Cardiac septum (tissue), 1 donor: ENCODE measurements at places on chromosomes 1 and 21. TPM values are rescaled to one million over a fixed set of nuclear protein-coding genes. Genes with fewer than 3 reads are reported as not detected.

DNA sequence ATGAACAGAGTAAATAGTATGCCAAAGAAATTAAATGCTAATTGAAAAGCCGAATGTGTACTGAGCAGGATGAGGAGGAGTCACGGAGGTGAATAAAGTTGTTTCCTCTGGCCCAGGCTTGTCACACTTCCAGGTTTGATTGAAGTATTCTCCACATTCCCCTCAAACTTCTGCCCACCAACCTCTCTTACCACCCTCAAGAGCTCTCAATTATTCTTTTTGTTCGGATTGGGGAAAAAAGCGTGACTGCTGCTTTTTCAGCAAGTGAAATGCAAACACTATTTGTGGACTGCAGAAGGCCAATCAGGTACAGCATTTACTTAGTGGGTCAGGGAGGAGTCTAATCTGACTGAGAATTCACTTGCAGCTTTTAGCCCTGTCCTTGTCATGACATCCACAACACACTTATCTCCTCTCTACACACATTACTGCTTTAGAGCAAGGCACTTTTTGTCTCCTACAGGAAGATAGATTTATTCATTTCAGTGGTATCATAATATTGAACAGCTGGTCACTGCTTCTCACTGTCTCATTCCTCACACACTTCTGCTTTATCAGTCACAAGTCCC, 375.6 kb upstream of the PRMT6 start:
- no peak for DNase-seq

- DNase-seq, result peak; percentile 22
Measured at GRCh38 chr1:5934058-5934884, 58.0 kb downstream of the NPHP4 start.

DNA sequence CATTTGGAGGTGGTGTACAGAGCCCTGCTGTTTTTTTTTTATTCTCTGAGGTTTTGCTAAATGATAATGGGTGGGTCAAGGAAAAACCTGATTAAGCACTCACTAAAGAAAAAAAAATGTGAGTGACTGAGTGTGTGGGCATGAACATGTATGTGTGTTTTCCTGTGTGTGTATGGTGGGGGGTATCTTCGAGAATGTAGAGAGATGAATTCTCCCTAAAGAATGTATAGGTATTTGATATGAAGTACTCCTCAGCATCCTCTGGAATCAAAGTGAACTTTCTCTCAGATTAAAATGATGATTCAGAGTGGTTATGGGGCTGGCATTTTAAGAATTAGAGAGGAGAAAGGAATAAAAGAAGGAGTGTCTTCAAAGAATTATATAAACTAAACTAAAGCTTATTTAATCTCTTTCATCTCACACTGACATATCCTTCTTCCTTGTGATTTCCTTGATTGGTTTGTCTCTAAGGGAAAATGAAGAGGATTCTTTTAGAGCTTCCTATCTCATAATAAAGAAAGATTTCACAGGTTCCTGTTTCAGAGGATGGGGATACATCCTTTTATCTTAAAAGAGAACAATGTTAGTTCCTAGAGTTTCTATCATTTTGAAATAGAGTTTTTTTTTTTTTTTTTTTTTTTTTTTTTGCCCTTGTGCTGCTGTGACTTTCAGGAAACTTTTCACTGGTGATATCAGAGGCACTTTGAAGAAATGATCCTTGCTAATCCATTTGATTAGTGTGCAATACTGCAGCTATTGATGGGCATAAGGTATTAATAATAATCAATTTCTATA, 23.9 kb downstream of the S1PR1 start:
- no peak for DNase-seq

Gene VWA5B1
- not detected for total RNA-seq

DNA sequence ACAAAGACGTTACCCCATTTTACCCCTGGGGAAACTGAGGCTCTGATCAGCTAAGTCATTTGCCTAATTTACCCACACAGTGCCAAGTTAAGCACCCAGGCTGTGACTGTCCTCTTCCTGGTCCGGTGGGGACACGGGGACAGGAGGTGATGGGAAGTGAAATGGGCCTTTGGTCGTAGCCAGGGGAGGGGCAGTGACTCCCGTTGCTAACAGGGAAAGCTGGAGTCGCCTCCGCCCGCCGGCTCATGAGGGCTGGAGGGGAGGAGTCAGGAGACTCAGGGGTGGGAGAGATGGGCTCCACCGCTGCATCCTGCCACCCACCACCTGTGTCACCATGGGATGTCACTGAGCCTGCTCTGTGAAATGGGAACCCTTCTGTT, 139.3 kb downstream of the PGBD5 start:
- peak; percentile 54 for DNase-seq

GRCh38 chr1:220809187-220809550, 22.5 kb downstream of the MTARC1 start:
- DNase-seq, result no peak

Gene ARMH1
- 0.70 TPM for total RNA-seq

DNA sequence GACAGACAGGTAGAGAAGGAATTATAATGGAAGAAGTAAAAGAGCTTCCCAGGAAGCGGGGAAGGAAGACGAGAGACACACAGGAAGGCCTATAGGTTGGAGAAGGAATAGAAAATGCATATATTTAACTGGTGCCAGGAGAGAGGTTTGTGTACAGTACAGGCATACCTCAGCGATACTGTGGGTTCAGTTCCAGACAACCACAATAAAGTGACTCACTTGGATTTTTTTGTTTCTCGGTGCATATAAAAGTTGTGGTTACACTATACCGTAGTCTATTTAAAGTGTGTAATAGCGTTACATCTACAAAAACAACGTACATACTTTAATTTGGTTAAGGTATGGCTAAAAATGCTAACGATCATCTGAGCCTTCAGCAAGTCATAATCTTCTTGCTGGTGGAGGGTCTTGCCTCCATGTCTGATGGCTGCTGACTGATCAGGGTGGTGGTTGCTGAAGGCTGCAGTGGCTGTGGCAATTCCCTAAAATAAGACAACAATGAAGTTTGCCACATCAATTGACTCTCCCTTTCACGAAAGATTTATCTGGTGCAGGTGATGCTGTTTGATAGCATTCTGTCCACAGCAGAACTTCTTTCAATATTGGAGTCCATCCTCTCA, 16.0 kb downstream of the YARS1 start:
- no peak for DNase-seq

GRCh38 chr1:21547876-21548275, 38.7 kb downstream of the ALPL start:
- no peak for DNase-seq

DNA sequence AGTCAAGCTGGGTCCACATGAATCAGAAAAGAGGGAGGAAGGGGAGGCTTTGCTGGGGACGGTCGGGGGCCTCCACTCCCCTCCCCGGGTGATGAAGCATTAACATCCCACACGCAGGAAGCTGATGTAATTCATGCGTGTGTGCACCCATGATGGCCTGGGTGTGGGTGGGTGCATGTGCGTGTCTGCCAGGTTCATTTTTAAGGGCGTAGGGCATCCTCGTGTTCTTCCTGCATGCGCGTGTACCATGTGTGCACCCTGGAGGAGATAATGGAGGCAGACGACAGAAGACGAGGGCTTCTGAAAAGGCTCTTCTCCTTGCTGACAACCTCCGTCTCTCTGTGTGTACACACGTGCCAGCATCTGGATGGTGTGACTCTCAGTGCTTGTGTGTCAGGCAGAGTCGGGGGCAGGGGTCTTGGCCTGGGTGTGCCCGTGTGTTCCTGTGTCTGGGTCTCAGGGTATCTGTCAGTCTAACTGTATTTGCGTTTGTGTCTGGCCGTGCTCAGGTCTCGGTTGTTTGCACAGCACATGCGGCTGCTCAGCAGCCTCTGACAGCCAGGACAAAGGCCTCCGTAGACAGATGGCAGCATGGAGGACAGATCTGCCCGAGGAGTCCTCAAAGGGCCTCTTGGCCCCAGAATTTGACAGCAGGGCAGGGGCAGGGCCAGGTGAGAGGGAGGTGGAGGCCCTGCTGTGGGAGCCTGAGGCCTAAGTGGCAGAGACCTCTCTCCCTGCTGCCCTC, 2.4 kb downstream of the RAP1GAP start:
- peak; percentile 17 for DNase-seq

DNA sequence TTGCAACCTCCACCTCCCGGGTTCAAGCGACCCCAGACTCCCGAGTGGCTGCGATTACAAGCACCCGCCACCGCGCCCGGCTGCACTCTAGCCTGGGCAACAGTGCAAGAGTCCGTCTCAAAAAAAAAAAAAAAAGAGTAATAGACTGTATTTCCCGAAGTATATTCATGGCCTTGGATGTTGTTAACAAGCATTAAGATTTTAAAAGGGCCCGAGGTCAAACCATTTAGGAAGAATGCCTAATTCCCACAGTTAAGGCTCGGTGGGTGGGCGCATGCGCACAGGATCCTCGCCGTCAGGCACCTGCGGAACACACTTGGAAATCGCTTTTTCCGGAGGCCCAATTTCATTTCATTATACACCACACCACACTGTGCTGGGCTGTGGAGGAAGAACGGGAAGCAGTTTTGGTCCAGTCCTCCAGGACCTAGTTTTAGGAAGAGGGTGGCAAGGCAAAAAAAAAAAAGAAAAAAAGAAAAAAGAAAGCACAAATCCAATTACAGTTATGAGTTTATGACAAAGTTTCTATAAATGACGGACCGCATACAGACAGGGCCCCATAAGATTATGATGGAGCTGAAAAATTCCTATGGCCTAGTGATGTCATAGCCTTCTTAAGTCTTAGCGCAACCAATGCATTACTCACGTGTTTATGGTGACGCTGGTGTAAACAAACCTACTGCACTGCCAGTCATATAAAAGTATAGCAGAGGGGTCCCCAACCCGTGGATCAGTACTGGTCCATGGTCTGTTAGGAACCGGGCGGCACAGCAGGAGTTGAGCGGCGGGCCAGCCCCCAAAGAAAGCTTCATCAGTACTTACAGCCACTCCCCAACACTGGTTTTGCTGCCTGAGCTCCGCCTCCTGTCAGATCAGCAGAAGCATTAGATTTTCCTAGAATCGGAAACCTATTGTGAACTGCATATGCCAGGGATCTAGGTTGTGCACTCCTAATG, 38.2 kb downstream of the H3-3A start:
- no peak for DNase-seq

DNA sequence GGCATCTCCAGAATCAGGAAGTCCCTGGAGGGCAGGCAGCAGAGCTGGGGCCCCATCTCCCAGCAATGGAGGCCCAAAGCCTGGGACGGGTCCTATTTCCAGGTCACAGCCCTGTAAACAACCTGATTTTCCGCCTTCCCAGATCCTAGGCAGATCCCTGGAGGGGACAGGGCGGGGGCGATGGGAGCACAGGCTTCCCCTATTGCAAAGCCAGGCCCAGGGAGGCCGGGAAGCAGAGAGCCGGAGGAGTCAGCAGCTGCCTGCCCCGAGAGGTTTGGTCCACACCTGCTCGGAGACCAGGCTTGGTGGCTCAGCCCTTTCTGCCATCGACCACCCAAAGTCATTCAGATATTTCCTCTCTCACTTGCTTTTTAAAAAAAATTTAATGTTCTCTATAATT, 29.2 kb downstream of the CASZ1 start:
- no peak for DNase-seq

Gene ITLN2
- not detected for total RNA-seq

DNA sequence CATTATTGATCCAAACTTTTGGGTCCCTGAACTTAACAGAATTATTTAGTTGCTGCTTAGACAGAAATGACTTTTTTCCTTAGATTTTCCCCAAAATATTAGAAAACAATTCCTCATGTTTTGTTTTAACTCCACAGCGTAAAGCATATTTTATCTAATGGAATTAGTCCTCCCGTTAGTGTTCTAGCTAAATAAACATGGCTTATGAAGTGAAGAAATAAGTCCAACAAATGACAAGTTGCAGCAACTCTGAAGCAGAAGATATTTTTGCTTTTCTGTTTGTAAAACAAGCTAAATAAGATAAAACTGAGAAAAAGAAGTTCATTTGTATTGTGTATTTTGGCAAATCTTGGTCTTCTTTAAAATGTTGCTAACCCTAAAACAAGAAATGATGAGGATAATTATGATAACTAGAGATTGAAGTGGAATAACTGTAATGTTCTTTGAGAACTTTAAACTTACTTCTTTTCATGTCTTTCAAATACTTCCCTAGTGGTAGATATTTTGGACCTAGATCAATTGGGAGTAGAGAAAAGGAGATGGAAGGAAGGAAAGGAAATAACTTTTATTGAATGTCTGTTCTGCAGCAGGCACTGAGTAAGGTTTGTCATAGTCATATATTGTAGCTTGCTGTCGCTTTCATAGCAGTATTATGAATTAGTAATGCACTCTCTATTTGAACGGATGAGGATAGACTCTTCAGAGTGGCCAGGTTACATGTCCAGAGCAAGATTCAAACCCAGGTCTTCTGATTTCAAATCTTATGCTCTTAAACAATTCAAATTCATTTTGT, 12.5 kb downstream of the NFIA start:
- DNase-seq, result no peak

- DNase-seq, result no peak
Measured at GRCh38 chr1:21884456-21885235, 52.5 kb downstream of the HSPG2 start.

- DNase-seq, result no peak
Measured at GRCh38 chr1:184555665-184556641, 169.1 kb downstream of the C1orf21 start.

Gene TAS1R1
- not detected for total RNA-seq

GRCh38 chr1:1213345-1214265, at the start of gene TNFRSF4:
TNFRSF4 (minus strand) TSS chr1:1214153; CDS start chr1:1214127, 26 bp downstream.
- no peak for DNase-seq

DNA sequence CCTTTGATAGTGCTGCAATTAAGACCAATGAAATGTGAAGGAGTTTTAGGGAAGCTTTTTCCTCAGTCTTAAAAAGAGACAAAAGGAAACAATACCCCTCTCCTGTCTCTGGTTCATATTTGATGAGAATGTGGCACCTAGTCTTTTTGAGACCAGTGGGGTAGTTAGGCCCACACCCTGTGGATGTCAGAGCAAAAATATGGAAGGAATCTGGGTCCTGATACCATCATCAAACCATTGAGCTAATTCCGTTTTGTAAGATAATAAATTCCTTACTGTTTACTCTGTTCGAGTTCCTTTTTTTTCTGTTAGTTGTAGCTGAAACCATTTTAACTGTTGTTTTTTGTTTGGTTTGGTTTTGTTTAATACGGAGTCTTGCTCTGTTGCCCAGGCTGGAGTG, 33.3 kb downstream of the PTPRC start:
- DNase-seq, result no peak

DNA sequence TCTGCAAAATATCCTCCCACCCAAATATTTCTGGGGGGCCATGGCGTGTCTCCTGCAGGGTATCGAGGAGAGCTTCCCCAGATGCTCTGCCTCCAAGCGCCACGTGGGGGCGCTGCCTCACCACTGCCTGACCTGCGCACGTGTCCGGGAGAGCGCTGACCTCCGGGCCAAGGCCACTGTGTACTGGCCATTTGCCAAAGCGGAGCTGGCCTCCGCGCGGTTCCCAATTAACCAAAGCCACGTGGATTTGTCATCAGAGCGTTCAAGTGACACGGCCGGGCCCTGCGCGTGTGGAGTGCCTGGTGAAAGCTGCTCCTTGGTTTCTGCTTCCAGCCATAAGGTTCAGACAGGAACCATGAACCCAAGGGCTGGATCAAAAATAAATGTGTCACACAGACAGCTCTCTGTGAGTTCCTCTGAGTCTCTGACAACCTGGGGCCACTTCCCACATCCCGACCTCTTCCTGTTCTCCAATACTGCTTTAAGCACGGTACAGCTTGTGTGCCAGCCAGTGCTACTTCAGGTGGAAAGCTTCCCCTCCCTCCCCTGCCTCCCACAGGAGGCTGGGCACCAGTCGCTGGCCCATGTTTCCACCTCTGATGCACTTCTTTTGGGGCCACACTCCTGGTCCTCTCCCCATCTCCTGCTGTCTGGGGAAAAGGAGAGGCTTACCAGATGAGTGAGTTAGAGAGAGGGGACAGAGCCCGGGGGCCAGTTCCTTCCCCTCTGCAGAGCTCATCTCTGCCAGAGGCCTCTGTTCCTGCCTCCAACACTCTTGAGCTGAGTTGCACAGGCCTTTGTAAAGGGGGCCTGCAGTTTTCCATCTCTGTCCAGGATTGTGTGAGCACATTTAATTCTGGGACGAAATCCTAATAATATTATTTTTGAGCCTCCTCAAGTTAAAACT, 26.1 kb downstream of the ZP4 start:
- DNase-seq, result peak; percentile 81
